ENCODE measurements at places on chromosomes 4 and X.

GRCh38 chrX:128800138-128800537 lies 723.2 kb downstream of the SMARCA1 start:
- DNase-seq: no peak

DNA sequence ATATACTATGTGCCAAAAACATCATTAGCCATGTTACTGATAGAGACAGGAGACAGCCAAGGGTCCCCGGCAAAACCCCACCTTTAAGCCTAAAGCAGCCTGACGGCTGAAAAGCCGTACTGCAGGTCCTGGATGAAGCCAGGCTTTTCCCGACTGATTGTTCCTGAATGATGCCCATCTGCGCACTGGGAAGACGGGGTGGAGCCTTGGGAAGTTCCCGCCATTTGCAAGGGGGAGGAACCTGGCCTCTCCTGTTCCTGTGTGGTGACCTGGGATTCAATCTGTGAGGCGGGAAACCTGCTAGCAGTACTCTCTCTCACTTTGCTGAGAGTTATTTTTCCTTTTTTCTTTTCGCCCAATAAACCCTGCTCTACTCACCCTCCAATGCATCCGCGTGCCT lies 15.1 kb upstream of the CAMK2D start:
- no peak for DNase-seq

- no peak for DNase-seq
Measured at GRCh38 chr4:10879411-10880110, 195.0 kb upstream of the CLNK start.

GRCh38 chr4:168451744-168452390 lies 28.4 kb downstream of the DDX60L start:
- DNase-seq: no peak

DNA sequence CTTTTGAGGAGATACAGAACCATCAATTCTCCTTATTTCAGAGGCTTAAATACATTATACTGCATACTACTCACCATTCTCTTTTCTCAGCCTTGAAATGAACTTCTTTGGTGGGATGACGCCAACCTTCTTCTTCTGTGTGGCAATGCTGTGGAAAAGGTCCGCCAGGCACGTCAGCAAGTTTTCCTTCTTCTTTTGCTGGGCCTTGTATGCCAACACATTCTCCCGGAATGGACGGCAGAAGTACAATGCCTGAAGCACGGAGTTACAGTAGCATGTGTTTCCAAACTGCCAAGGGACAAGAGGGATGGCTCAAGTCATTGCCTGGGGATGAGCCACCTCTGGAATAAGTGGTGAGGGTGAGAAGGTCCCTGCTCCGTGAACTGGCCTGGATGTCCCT lies 31.2 kb downstream of the USP46 start:
- DNase-seq: no peak

DNA sequence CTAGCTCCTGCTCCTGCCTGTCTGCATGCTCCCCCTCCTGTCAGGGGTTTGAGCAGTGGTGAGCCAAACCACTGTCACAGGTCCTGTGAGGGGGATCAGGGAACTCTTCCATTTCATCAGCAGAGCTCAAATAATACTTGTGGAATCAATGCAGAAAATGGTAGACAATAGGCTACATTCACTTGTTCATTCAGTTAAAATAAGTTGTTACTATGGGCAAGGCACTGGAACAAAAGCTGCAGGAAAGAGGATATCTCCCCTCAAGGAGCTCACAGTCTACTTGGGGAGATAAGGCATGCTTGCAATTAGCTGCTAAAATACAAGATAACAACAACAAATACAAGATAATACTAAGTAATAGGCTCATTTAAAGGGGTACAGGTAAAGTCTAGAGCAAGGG lies 117.1 kb downstream of the GPC3 start:
- DNase-seq: no peak

- no peak for DNase-seq
Measured at GRCh38 chr4:14066979-14067378, 439.5 kb upstream of the BOD1L1 start.

GRCh38 chr4:130485371-130485770 lies 1389.4 kb downstream of the C4orf33 start:
- no peak for DNase-seq

GRCh38 chrX:123773258-123773988 lies 40.6 kb upstream of the THOC2 start:
- no peak for DNase-seq

DNA sequence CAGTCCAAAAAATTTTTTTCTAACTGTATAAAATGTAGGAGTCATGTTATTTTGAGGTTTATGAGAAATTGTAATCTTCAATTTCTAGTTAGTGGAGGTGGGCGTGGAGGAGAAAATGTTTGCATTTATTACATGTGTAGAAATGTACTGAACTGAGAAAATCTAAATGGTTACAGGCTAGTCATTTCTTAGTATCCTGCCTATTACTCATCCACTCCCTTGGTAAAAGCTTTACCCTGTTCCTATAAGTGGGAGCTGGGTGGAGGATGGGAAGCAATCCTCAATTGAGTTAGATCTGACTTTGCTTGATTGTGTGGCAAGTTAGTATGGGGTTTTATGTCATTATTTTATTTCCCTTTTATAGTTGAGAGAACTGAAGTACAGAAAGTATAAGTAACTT lies 73.8 kb downstream of the POLA1 start:
- DNase-seq: no peak

DNA sequence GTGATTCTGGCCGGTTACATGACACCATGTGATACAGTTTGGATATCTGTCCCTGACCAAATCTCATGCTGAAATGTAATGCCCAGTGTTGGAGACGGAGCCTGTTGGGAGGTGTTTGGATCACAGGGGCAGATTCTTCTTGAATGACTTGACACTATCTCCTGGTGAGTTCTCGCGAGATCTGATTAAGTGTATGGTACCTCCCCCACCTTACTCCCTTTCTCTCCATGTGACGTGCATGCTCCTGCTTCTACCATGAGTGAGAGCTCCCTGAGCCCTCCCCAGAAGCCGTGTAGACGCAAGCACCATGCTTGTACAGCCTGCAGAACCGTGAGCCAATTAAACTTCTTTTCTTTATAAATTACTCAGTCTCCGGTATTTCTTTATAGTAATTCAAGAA lies 23.6 kb downstream of the CPE start:
- no peak for DNase-seq

DNA sequence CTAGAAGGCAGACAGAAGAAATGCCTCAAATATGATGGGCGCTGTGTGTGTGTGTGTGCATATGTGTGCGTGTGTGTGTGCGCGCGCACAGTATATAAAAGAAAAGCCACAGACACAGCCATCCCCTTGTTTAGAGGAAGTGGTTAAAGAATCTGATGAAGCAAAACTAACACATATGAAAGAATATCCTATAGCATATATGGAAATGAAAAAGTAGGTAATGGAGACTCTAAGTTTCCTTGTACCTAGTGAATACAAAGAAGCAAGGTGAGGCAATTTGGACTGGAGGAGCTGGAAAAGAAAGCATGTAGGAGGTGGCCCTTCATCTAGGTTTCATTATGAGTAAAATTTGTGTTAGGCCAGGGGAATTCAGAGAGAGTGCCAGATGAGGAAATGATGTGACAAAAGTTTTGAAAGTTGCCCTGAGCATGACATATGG lies 58.6 kb upstream of the MCF2 start:
- no peak for DNase-seq

Data from nucleus accumbens (tissue), 56 donors.